GM12878 (cell line): ENCODE measurements at places on chromosomes 13 and 19.

- peak; percentile 74 for DNase-seq
These were observed 59.4 kb downstream of the SLC10A2 start for GRCh38 chr13:103006641-103007426.

GRCh38 chr19:51524666-51525264 lies 6.7 kb downstream of the SIGLEC6 start:
- no peak for DNase-seq

GRCh38 chr13:113359571-113359970 lies 4.4 kb downstream of the GRTP1 start:
- no peak for DNase-seq

GRCh38 chr19:45973553-45974338 lies at the start of gene NOVA2:
Gene NOVA2, minus strand, starts transcription at chr19:45973865. Its CDS starts 514 bp downstream, at chr19:45973351.
- DNase-seq: peak; percentile 19

DNA sequence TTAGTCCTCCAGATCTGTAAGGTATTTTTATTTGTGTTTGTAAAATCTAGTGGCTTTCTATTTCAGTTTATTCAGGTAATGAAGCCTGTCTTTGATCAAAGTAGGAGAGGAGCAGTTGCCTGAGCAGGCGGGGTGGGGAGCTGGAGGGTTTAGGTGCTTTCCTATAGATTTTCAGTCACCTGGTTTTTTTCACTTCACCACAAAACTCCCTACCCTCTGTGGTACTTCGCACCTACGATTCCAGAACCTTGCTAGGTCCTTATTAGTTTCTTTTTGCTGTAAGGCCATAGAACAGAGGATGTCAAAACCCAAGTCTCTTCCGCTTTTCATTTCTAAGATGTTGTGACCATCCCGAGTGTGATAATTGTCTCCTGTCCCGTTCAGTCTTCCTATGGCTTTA lies 26.6 kb downstream of the SLAIN1 start:
- DNase-seq: peak; percentile 47

DNA sequence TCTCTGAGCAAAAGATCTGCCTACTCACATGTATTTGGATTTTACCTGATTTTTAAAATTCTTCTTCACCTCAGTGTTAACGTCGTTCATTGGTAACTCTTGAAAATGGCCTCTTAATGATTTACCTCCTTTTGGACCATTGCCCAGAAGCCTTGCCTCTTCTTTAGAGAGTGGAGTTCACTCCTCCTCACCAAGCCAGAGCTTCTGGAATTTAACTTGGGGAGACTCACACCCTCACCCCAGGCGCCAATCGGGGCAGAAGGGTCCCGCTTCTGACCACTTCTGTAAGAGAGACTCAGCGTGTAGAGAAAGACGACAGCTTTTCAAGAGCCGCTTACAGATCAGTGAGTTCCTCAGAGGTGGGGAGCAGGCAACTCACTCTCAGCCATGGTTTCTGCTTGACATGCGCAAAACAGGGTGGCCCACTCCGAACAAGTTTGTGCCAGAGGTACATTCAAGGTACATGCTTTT lies 2.7 kb downstream of the PNMA8C start:
- no peak for DNase-seq

GRCh38 chr13:99796175-99796819 lies 175.3 kb downstream of the ZIC5 start:
- DNase-seq: no peak

- no peak for DNase-seq
These were observed 11.5 kb upstream of the MICU2 start for GRCh38 chr13:21615427-21615826.

DNA sequence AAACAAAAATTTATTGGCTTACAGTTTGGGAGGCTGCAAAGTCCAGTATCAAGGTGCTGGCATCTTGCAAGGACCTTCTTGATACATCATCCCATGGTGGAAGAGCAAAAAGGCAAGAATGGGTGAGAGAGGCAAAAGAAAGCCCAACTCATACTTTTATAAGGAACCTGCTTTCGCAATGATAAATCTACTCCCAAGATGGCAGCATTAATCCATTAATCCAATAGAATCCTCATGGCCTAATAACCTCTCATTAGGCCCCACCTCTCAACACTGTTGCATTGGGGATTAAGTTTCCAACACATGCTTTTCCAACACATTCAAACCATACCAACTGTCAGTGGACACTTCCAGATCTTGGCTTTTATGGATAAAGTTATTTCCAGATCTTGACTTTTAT lies 48.7 kb upstream of the ZNF507 start:
- no peak for DNase-seq

GRCh38 chr13:29752175-29752574 lies 98.2 kb downstream of the UBL3 start:
- no peak for DNase-seq

DNA sequence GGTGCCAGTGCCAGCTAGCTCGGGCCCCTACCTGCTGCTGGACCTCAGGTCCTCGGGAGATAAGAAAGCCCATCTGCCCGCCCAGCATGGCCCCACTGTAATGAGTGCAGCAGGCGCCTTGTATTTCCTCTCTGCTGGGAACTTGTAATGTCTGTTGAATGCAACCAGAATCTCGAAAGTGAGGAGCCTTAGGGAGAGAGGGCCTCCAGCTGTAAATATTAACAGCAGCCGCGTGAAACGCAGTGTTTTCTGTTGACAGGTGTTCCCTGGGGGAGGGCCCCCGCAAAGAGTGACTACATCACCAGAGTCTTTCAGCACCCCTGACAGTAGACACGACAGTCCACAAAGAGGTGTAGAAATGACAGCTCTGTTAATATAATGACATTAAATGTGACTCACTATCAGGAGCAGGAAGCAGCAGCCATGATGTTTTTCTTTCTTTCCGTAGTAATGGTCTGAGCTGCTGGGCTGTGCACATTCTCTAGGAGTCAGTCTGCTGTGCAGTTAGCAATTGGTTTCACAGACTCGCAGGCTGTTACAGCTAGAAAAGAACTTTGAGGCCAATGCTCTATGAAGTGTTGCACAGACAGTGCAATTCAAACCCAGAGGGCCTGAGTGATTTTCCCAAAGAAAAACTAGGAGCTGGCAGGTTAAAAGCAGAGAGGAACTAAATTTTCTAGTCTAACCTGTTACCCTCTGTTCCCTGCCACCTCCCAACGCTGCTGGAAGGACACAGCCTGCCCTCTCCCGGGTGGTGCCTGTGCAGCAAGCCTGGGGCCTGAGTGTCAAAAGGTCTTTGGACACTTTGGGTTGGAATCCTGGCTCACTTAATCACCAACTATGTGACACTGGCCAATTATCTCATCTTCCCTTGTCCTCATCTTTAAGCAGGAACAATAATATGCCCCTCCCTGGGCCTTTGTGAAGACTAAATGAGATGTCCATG lies 58.6 kb upstream of the WASF3 start:
- no peak for DNase-seq

DNA sequence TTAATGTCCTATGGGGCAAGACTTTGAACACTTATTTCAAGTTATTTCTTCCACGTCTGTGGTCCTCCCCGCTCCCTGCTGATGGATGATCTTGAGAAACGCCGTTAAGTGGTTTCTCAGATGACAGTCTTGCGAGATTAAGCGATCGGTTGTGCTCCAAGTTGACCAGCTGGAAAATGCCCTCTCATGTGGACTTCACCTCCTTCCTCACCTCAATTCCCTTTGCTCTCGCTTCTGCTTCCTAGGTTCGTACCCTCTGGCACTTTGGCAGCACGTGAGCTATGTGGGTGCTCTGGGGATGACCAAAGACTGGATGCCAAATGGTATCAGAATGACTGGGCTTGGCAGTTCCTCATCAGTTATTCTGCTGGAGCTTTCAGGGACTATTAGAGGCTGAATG lies 480.0 kb downstream of the ZNF536 start:
- no peak for DNase-seq

DNA sequence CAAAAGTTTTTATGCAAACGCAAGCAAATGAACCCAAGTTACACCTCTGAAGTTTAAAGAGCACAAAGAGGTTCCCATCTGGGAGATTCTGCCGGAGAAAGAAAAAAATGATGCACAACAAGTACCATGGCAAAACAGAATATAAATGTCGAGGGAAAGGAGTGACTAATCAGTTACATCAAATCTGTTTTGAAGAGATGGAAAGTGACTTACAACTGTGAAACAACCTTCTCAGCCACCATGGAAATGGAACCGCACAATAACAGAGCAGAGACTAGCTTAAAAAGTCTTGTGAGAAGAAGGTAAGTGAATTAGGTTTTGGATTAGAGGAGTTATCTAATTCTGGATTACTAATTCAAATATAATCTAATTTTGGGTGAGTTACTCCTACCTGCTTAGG lies 2.4 kb downstream of the HSPH1 start:
- no peak for DNase-seq

GRCh38 chr19:17996826-17997316 lies 11.1 kb upstream of the ARRDC2 start:
- DNase-seq: no peak
